ENCODE measurements at places on chromosomes 13 and 19.

DNA sequence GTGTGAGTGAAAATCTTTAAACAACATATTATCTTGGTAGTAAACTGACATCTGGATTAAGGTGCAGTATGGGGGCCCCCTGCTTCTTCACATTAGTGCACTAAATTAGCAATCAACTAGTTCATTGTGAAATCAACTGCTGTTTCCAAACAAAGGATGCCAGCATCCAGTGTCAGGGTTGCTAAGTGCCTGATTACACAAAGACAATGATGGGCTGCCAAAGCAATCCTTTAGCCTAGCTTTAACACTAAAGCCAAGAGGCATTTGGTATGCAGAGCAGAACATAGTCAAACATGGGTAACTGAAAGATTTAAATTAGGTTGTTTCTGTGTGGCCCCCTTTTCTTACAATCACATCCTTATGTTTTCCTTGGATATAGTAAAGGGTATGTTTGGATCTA is 543.1 kb upstream of the SLITRK5 start:
- DNase-seq = no peak

GRCh38 chr13:41394166-41394565 is 63.2 kb upstream of the RGCC start:
- DNase-seq = no peak

DNA sequence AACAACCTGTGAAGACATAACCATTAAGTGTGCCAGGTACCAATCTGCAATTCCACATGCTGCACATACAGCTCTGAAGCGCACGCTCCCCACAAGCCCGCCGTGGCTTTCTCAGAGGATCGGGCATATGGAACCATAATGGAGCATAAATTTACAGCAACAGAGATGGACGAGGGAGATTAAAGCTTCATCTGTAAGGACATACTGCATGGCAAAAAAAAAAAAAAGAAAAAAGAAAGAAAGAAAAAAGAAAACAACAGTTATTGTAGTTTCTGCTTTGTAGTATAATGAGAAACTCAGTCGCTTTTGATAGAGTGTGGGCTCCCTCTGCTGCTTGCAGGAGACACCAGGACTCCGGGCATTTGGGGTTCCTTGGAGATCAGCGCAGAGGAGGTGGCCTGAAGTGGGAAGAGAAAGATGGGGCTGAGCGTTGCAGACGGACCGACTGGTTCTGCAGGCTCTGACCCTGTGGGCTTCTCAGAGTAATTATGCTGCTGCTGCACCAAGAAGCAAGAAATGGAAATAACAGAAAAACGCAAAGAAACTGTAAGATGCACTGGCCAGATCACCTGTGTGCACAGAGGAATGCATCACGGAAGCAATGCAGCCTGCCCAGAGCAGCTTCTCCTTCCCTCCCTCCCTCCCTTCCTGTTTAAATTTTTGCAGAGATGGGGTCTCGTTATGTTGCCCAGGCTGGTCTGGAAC is 10.8 kb upstream of the PDCD5 start:
- DNase-seq = peak; percentile 8

DNA sequence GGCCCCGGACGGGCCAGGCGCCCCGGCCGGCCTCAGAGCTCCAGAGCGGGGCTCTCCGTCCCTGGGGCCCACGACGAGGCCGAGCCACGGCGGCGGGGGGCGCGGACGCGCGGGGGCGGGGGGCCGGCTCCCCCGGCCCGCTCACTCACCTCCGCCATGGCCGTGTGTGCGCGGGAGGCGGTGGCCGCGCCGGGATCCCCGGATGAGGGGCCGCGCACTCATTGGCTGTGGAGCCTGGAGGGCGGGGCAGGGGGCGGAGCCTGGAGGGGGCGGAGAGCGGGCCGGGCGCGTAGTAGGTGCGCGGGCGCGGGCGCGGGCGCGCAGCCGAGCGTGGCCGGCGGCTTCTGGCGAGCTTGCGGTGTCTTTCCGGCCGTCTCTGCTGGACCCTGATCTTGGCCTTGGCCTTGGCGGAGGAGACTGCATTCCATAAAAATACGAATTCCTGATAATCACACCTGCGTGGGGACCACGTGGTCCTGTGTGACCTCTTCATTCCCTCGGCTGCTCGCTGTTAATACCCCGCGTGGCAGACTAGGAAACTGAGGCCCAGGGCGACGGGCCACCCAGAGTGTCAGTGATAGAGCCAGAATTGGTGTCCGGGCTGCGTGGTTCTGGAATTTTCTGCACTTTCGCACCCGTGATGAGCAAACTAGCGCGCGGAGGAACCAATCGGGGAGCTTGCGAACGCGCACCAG is at the start of gene MIER2:
Gene MIER2, minus strand, starts transcription at position 172 of the 695 bp plus-strand sequence. Its CDS starts 14 bp downstream, at position 158.
- DNase-seq = peak; percentile 74

DNA sequence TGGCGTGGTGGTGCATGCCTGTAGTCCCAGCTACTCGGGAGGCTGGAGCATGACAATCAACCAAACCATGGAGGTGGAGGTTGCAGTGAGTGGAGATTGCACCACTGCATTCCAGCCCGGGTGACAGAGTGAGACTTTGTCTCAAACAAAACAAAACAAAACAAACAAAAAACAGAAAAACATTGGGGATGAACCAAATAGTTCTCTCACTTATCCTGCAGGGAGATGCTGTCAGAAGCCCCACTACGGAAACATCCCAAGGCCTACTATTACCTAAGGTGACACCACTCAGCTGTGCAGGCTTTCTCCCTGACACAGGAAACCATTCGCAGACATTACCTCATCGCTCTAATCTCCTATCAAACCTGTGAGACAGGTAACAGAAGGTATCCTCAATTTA is 113.5 kb downstream of the FOXO1 start:
- no peak for DNase-seq

- DNase-seq = no peak
These were observed 304.1 kb downstream of the FGF14 start for GRCh38 chr13:102097708-102098107.

DNA sequence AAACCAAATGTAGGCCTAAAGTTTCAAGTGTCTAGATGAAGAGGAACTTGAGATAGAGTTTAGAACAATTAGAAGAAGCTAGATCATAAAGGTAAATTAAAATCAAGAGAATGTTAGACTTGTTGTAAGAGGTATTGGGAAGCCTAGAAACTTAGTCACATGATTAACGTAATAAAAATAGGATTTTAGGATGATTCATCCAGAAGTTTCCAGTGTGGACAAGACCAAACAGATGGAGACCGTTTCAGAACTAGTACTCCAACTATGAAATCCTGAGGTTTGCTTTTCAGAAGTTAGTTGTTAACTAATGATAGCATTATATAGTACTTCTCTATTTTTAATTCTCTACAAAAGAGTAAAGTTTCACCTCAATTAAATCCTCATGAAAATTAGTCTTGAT is 104.9 kb downstream of the MZT1 start:
- no peak for DNase-seq

DNA sequence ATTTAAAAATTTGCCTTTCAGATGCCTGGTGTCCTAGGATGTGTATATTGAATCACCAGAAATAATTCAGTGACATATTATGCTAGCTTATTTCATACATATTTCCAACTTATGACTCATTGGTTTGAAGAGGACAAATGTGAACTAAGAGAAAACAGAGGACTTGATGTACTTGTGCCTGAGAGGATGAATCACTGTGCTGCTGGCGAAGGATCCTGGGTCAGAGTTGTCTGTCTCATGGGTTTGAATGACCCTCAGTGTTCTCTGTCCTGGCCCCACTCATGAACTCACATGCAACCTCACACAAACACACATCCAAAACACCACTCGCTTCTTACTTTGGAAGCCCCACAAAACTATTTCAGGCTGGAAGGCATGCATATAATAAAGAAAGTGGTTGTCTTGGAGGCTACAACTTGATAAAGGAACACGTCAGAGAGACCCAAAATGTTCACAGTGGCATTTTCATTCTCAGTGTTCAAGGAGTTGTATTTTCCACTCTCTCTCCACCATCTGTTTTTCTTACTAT is 129.0 kb upstream of the SPRY2 start:
- no peak for DNase-seq

- no peak for DNase-seq
These were observed 75.0 kb upstream of the GTF3A start for GRCh38 chr13:27349458-27349857.

GRCh38 chr13:49343731-49344130 is 96.0 kb downstream of the CDADC1 start:
- DNase-seq = no peak
